ENCODE measurements at places on chromosomes 5 and 9.

DNA sequence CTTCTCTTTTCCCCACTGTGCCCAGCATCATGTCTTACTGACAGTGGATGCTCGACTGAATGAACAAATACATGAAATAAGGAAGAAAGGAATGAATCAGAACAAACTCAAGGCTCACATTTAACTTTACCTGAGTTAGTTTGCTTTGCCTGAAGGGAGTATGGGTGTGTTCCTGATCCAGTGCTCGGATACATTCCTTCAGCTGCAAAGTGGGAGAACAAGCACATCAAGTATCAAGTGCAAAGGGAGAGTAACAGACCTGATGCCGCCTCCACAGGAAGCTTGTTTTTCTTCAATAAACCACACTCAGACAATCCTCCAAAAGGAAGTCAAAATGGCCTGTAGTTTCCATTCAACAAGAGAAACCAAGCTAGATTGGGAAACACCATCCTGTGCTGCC lies 66.1 kb downstream of the KIF24 start:
- DNase-seq = no peak
- no peak overlapping the region for H3K4me3 ChIP-seq
- peaks cover 5% of the 10 kb centered on the region for H3K36me3 ChIP-seq
- H3K27ac ChIP-seq = no peak overlapping the region

DNA sequence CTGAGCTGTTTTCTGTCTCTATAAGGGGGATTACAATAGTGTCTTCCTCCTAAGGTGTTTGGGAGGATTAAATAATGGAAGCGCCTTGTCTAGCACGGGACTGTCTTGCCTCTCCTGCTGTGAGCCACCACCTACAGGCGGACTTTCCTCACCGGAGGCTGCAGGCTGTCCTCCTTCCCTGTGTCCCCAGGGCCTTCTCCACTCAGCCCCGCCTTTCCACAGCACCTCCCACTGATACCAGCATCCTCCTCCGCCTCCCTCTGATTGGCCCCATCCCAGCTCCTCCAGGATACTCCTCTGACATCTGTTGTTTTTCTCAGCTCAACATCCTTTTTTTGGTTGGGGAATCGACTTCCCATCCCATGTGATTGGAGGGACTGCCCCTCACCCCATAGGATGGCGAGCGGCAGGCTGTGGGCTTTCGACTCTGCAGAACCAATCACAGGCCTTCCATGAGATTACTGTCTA lies 851 bp upstream of the ZDHHC12 start:
- peaks cover 4% of the 10 kb centered on the region for H3K27me3 ChIP-seq
- H3K27ac ChIP-seq = no peak overlapping the region
- no peaks in the 10 kb centered on the region for H3K36me3 ChIP-seq
- peaks cover 30% of the 10 kb centered on the region for H3K4me1 ChIP-seq

GRCh38 chr9:26399556-26399955 lies 493.0 kb downstream of the CAAP1 start:
- H3K27ac ChIP-seq = no peak overlapping the region
- no peak overlapping the region for H3K4me3 ChIP-seq
- no peaks in the 10 kb centered on the region for H3K4me1 ChIP-seq
- H3K36me3 ChIP-seq = no peaks in the 10 kb centered on the region
- no peaks in the 10 kb centered on the region for H3K27me3 ChIP-seq

DNA sequence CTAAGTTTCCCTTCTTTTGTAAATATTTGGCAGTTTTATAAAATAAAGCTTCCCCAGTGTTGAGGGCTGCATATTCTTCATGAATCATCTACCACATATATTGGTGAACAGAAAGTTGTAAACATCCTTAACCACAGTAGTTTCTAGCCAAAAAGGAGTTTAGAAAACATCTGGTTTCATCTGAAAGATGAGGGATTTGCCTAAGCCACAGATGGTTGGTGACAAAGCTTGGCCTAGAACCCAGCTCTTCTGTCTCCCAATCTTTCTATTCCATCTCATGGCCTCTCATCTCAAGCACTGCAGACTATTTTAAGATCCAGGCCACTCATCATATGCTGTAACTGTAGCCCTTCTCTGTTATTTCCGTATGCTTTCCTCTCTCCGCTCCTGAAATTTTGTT lies 232.3 kb upstream of the TRPM3 start:
- H3K4me1 ChIP-seq = no peaks in the 10 kb centered on the region
- no peak overlapping the region for H3K4me3 ChIP-seq
- H3K27me3 ChIP-seq = no peaks in the 10 kb centered on the region
- no peak overlapping the region for H3K27ac ChIP-seq
- H3K36me3 ChIP-seq = no peaks in the 10 kb centered on the region

DNA sequence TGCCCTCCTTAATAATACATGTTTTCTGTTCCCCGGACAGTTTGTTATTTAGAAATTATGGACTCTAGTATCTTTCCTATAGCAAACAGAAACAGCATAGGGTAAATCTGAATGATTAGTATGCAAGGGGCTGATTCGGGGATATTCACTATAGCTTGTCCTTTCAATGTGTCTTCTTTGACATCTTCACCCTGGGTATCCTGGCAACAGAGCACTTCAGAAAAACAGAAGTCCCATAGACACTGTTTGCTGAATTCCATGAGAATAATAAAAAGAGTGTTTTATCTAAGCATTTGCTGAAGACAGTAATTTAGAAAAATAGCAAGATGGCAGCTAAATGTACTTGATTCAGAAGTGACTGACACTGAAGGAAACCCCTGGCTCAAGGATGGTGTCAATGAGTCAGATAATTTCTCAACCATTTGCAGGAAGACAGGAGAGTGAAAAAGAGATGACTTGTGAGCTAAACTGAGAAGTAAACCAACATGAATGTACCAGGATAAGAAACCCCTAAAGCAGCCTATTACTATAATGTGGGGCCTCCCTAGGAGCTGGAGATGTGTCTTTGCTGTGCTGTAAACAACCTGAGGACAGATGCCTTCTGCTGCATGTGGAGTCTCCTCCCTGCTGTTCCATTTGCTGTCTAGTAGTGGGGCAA lies 246.2 kb downstream of the MAN2A1 start:
- no peak for DNase-seq
- H3K36me3 ChIP-seq = peaks cover 2% of the 10 kb centered on the region
- no peak overlapping the region for H3K27ac ChIP-seq
- H3K4me1 ChIP-seq = peaks cover 7% of the 10 kb centered on the region

GRCh38 chr9:77021291-77021894 lies 1.9 kb downstream of the FOXB2 start:
- H3K4me1 ChIP-seq = peaks cover 30% of the 10 kb centered on the region
- H3K4me3 ChIP-seq = no peak overlapping the region
- peak; percentile 9 for DNase-seq
- H3K27ac ChIP-seq = no peak overlapping the region
- H3K27me3 ChIP-seq = peaks cover 99% of the 10 kb centered on the region

DNA sequence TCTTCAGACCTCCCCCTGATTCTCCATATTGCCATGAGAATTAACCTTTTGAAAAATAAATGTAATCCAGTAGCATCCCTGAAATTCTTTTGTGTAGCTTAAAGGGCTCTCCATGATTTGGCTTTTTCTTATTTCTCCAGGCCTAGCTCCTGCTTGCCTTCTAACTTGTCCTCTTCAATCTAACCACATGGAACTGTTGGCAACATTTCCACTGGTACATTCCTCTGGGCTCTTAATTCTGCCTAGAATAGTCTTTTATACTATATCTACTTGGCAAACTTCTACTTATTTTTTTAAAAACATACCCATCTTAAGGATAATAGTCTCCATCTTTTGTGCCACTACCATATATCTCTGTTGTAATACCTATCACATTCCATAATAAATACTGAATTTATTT lies 54.1 kb downstream of the GNG10 start:
- H3K4me3 ChIP-seq = no peak overlapping the region
- H3K27me3 ChIP-seq = no peaks in the 10 kb centered on the region
- DNase-seq = no peak
- no peaks in the 10 kb centered on the region for H3K36me3 ChIP-seq

GRCh38 chr5:177183142-177183541 lies 49.6 kb downstream of the NSD1 start:
- H3K27ac ChIP-seq = no peak overlapping the region
- H3K4me3 ChIP-seq = no peak overlapping the region
- peaks cover 3% of the 10 kb centered on the region for H3K36me3 ChIP-seq

GRCh38 chr5:133309166-133309795 lies 257.5 kb downstream of the HSPA4 start:
- DNase-seq = no peak
- no peak overlapping the region for H3K4me3 ChIP-seq
- H3K4me1 ChIP-seq = no peaks in the 10 kb centered on the region

DNA sequence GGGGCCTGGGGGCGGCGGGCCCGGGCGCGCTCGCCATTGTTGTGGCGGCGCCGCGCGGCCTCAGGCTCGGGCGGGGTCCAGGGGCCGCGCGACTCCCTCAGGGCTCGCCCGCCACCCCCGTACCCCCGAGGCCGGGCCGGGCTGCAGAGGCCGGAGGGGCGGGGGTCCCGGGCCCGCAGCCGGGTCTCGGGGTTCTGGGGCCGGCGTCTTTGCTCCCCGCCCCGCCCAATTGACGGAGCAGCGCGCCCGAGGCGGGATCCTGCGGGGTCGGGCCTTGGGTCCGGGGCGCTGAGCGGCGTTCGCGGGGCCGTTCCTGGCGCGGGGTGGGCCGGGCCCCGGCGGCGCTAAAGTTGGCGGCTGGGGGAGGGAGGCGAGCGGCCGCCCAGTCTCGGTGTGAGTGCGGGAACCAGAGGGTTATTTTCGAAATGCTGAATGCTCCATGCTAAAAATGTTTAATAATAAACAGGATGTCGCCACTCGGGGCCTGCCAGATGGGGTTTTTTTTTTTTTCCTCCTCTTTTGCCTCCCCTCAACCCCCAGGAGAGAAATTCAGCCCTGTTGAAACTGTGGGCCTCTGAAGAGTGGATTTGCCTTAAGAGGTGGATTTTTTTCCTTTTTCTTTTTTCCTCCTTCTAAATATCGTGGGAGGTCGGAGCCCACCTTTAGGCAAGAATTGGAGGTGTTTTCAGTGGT lies 724 bp downstream of the PRRC2B start:
- H3K4me3 ChIP-seq = peak overlapping the region; percentile 98
- peak overlapping the region; percentile 96 for H3K27ac ChIP-seq
- DNase-seq = no peak
- H3K27me3 ChIP-seq = no peaks in the 10 kb centered on the region
- peaks cover 61% of the 10 kb centered on the region for H3K4me1 ChIP-seq

GRCh38 chr5:176747670-176748072 lies 62.7 kb upstream of the UNC5A start:
- no peak overlapping the region for H3K27ac ChIP-seq
- H3K36me3 ChIP-seq = no peaks in the 10 kb centered on the region
- H3K4me1 ChIP-seq = peaks cover 15% of the 10 kb centered on the region
- H3K27me3 ChIP-seq = peaks cover 60% of the 10 kb centered on the region
- no peak overlapping the region for H3K4me3 ChIP-seq
- no peak for DNase-seq

DNA sequence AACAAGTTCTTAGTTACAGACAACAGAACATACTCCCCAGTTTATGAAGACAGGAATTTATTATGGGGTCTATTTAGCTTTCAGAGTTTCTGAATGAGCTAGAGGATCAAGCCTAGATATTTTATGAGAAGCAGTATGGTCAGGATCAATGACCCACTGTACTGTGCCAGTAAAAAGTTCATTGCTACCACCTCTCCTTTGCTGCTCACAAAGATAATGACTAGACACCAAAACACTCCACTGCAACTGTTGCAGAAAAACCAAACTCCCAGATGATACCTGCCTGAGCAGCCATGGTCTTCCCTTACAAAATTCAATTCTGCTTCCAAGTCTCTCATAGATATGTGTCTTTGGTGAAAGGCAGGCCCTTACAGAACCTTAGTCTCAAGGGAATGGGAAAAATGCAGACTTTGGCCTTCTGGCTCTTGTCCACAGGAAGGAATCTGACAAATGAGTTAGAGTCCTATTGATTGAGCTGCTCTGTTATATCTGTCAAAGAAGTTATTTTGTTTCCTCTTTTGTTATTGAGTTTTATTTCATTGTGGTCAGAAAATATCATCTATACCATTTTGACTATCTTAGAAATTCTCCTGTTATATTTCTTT lies 74.7 kb upstream of the RASGRF2 start:
- H3K4me1 ChIP-seq = peaks cover 8% of the 10 kb centered on the region
- peaks cover 9% of the 10 kb centered on the region for H3K36me3 ChIP-seq
- H3K4me3 ChIP-seq = no peak overlapping the region

GRCh38 chr5:180253036-180253824 lies 38.7 kb downstream of the MAPK9 start:
- DNase-seq = no peak
- H3K4me1 ChIP-seq = no peaks in the 10 kb centered on the region
- no peak overlapping the region for H3K4me3 ChIP-seq
- no peaks in the 10 kb centered on the region for H3K27me3 ChIP-seq
- H3K27ac ChIP-seq = no peak overlapping the region

DNA sequence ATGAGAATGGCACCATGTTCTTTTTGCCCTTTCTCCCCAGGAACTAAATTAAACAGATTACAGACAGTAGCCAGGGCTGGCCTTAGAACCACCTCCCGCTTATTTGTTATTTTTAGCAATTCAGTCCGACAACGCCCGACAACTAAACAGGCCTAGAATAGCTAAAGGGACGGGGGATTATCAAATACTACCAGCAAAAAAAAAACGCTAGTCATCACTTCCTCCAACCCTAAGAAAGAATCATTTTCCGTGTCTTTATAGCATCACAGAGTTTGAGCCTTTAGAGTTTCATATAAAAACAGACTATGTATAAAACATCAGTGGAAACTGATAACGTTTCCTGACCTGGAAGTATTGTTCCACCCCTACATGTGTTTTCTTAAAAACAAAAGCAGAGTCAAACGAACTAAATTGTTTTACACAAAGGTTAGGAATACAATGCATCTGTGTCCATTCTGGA lies 35.3 kb downstream of the PFDN1 start:
- peaks cover 16% of the 10 kb centered on the region for H3K4me1 ChIP-seq
- no peaks in the 10 kb centered on the region for H3K27me3 ChIP-seq
- H3K4me3 ChIP-seq = no peak overlapping the region
- DNase-seq = no peak
- H3K27ac ChIP-seq = no peak overlapping the region

DNA sequence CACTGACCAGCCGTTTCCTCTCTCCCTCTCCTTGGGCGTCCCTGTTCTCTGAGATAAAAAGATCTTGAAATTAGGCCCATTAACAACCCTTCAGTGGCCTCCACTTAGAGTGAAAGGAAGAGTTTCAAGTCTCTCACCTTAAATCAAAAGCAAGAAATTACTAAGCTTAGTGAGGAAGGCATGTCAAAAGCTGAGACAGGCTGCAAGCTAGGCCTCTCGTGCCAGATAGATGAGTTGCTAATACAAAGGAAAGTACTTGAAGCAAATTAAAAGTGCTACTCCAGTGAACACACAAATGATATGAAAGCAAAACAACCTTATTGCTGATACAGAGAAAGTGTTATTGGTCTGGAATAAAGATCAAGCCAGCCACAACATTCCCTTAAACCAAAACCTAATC lies 331.3 kb upstream of the SEMA6A start:
- DNase-seq = no peak
- H3K27me3 ChIP-seq = no peaks in the 10 kb centered on the region
- no peak overlapping the region for H3K27ac ChIP-seq
- no peak overlapping the region for H3K4me3 ChIP-seq
- no peaks in the 10 kb centered on the region for H3K36me3 ChIP-seq

DNA sequence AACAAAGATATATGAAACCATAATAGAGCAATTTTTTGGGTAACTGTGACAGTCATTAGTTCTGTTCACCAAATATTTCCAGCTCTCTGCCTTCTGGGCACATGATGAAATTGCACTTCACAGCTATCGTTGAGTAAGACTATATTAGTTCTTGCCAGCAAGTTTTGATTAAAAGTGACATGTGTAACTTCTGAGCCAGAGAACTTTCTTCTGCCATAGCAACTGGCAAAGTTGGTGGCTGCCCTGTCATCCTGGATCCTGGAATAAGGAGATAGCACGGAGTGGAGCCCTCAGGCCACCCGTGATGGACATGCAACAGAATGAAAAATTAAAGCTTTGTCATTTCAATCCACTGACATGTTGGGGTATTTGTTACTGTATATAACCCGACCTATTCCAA lies 194.4 kb upstream of the VCAN start:
- no peak overlapping the region for H3K27ac ChIP-seq
- DNase-seq = no peak
- H3K27me3 ChIP-seq = no peaks in the 10 kb centered on the region

Data from neural crest cell (in vitro differentiated cells).